ENCODE measurements at places on chromosomes 5 and 9. TPM values are rescaled to one million over a fixed set of nuclear protein-coding genes. Genes with fewer than 3 reads are reported as not detected.

Gene CSF1R
- under 0.01 TPM for total RNA-seq

Gene SLC46A2
- not detected for total RNA-seq

Gene FAM221B
- not detected for total RNA-seq

Gene GMCL2
- not detected for total RNA-seq

Gene OR2Y1
- total RNA-seq = not detected

Gene SPATA31A3
- total RNA-seq = not detected

Gene DMRTA1
- total RNA-seq = 1.2 TPM

Gene PCDHAC1
- under 0.01 TPM for total RNA-seq

Gene MACIR
- total RNA-seq = 7.7 TPM

Gene CARD9
- total RNA-seq = 1.3 TPM

Gene HTR4
- not detected for total RNA-seq

Gene CDH6
- total RNA-seq = 77.2 TPM

Gene SLC34A1
- not detected for total RNA-seq

Gene SPINK4
- not detected for total RNA-seq

Gene SOX30
- under 0.01 TPM for total RNA-seq

Gene GPSM1
- total RNA-seq = 143 TPM

Gene RNF183
- not detected for total RNA-seq

Gene FBP1
- not detected for total RNA-seq

Gene FOXD4L4
- total RNA-seq = 0.29 TPM

Gene PITX1
- total RNA-seq = 12.6 TPM

Gene FOXD4
- total RNA-seq = 0.17 TPM

Gene LRRC70
- 0.50 TPM for total RNA-seq

Gene SPARC
- 1,480 TPM for total RNA-seq

Gene APBA1
- 21.0 TPM for total RNA-seq

Gene GABRA6
- not detected for total RNA-seq

Gene ZDHHC12
- total RNA-seq = 44.8 TPM

Gene COL23A1
- under 0.01 TPM for total RNA-seq

Gene SPATA31D4
- total RNA-seq = not detected

Gene LYSMD3
- 13.6 TPM for total RNA-seq

Gene FUT7
- total RNA-seq = not detected

Data from smooth muscle cell of trachea (primary cell).